IMR-90 (cell line): ENCODE measurements at places on chromosomes 5 and 9. TPM values are rescaled to one million over a fixed set of nuclear protein-coding genes. Genes with fewer than 3 reads are reported as not detected.

The CCDC171 gene
- 2.2 and 2.5 TPM in 2 replicates for total RNA-seq

The SH3GL2 gene
- total RNA-seq: under 0.01 TPM in 1 of 2 replicates, not detected in the other

DNA sequence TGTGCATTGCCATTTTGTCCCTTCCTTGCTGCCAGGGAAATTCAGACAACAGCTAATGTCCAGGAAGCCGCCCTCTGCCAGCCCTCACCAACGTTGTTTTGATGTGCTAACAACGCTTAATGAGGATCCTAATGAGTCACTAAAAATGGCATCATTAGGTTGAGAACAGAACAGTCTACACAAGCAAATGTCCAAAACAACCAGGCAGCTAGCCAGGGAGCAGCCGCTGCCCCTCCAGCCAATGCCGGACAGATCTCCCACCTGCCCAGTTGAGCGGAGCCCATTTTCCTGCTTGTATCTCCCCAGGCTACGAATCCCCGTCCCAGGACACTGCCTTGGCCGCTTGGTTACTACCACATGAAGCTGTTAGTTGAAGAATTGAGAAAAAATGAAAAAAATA lies 40.4 kb upstream of the UNC5A start:
- no peak for DNase-seq

DNA sequence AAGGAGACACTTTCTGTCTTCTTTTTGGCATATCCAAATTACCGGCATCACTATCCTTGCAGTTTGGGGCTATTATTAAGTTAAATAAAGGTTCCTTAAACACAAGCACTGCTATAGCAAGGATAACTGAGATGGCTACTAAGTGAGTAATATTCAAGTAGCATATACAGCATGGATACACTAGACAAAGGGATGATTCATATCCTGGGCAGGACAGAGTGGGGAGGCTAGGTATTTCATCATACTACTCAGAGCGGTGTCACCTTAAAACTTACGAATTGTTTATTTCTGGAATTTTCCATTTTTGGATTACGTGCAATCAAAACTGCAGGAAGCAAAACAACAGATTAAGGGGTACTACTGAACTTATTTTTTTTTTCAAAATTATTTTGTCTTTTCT lies 54.1 kb downstream of the FER start:
- peak; percentile 97 for DNase-seq

DNA sequence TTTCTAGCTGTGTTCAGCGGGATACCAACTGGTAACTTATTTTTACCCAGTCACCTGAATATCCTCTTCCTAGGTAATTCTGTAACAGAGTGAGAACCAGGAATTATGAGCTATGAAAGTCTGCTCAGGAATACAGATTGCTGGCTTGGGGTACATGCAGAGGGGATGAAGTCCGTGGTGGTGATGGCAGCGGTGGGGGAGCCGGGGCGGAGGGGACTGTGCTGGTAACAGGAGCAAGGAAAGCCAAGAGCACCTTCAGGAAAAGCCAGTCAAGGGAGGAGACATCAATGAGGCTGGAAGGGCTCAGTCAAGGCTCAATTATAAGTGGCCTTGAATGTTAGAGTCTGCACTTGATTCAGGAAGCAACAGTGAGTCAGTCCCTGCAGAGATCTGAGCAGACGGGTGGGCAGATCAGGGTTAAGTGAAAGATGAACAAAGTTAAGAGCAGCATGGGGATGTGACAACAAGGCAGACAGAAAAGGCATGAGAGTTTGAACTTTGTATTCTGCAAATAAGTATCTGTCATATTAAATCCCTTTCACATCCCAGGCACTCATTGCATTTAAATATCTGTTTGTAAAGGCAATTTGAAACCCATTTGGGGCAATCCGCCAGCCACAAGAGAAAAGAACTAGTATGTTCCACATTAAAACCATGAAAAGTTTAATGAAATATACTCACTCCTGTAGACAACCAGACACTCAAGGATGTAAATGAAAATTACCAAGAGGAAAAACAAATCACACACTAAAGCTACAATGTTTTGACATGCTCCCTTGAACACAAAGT lies 101.2 kb downstream of the TTC39B start:
- DNase-seq: peak; percentile 47
